ENCODE measurements at places on chromosomes 4 and X.
A peak's percentile ranks its signal among the peaks of the same experiment; 100 is the strongest.

- no peak for DNase-seq
Observed at GRCh38 chrX:140794642-140795041, 85.1 kb downstream of the LINC00632 start.

GRCh38 chrX:39176105-39176504, 374.8 kb downstream of the MID1IP1 start:
- no peak for DNase-seq

DNA sequence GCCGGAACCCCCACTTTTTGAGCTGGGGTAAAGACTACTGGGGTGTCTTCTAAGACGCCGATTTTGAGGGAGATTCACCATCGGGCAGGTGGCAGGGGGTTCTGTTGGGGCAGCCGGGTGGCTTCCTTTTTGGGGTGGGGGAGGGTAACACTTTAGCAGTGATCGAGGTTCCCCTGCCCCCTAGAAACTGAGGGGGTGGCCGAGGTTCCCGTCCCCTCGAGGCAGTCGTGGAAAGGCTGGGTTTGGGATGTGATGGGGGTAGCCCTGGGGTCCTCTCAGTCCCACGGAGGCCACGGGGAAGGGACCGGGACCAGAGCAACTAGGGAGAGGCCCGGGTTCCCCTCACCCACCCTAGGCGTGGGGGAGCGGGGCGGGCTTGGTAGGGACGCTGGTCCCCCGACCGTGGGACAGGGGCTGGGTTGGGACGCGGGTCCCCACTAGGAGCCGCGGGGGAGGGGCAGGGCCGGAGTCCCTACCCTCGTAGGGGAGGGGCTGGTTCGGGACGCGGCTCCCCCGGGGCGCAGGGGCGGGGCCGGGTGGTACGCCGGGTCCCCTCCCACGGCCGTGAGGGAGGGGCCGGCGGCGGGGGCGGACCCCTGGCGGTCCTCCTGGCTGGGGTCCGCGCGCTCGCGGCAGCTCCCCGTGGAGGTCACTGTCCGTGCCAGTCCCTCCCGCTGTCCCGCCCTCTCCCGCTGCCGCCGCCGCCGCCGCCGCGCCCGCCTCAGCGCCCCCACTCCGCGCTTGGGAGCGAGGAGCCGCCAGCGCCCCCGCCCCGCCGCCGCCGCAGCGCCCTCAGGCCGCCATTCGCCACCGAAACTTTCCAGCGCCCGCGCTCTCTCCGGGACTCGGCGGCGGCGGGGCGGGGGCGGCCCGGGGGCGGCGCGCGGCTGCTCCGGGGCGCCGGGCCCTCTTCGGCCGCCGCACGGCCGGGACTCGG, at the start of gene TBL1X:
TBL1X (plus strand) TSS at position 624 of the 937 bp plus-strand sequence. CDS start 188,529 bp downstream, outside the sequence.
- DNase-seq: peak; percentile 68

DNA sequence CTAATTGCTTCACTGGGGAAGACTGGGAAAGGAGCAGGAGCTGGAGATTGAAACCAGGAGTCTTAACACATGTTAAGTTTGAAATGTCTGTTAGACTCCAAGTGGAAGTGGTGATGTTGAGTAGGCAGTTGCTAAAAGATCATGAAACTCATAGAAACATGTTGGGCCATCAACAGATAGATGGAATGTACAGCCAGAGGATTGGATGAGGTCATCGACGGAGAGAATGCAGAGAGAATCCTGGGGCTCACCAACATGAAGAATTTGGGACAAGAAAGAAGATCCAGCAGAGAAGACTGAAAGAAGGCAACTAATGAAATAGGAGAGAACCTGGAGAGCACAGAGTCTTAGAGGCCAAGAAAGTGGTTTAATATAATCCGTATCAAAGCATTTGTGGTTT, 19.4 kb upstream of the TSPAN5 start:
- no peak for DNase-seq

- DNase-seq: no peak
Observed at GRCh38 chr4:171676555-171677215, 136.5 kb upstream of the GALNTL6 start.

DNA sequence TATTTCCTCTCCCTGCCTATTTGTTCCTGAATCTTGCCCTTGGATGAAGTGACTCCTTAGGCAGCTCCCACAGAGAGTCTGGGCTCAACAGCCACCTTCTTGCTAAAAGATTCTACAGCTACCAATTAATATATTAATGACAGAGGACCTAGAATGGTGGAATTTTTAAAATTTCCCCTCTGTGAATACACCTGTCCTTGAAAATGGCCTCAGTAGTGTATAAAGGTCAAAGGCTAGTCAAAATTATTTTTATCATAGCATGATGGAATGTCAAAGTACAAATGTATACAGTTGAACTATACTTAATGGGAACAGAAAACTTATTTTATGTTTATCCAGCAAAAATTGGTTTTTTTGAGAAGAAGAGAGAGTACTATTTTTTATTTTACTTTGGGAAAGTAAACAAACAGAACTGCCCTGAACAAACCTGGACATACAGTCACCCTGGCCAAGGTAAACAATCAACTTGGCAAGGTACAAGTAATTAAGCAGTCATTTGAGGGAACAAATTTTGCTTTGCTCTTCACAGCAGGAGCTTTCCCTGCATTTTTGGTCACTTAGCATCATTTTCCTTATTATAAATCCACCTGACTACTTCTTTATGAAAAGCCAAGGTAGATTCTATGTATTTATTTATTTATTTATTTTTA, 250.8 kb downstream of the INPP4B start:
- no peak for DNase-seq

- DNase-seq: no peak
Observed at GRCh38 chrX:79079477-79079876, 65.0 kb upstream of the GPR174 start.

- DNase-seq: no peak
Observed at GRCh38 chr4:65635051-65635821, 35.1 kb downstream of the EPHA5 start.

DNA sequence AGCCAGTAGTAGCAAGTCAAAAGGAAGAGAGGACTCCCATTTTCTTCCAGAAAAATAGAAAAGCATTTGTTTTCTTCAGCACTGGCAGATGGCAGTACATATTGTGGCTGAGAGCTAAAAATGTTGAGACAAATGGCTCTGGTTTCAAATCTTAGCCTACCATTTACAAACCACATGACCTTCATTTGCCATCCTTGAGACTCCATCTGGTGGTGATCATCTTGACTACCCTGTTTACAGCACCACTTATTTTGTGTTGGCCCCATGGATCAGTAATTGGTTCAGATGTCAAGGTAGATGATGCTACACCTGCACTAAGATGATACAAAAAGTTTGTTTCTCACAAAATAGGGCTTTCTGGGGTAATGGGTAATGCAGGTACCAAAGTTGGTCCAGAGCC, 951.8 kb upstream of the IGFBP7 start:
- DNase-seq: no peak

DNA sequence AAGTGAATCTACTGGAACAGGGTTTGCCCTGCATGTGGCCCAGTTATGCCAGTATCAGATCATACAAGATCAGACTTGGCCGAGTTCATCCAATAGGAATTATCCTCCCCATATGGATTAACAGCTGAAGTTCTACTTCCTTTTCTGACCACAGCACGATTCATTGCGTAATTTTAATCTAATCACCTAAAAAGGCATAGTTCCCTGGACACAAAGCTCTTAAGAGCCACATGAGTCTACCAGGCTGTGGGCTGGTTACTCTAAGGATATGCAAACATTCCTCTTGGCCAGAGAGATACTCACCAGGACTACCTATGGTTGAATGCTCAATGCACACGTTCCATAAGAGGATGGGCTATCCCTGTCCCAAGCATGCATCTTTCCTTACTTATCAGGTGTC, 46.9 kb downstream of the CHST7 start:
- DNase-seq: no peak

GRCh38 chrX:625137-625691, 5.4 kb upstream of the SHOX start:
- no peak for DNase-seq

DNA sequence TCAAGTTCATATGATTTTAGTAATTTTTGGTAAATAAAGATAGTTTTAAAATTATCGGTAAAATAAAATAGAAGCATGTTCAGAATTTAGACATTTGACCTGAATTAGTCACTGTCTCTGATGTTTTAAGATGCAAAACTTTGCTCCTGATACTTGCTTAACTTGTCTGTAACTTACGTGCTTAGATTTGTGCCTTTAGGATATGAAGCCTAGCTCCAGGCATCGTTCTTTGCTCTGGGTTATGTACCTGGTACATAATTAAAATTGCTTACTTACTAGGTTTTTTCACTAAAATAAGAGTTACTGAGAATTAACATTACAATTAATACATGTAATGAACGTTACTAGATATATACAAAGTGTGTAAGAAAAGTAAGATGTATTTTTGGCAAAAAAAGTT, 24.9 kb upstream of the AADAT start:
- DNase-seq: no peak

GRCh38 chr4:633976-634598, 8.7 kb downstream of the PDE6B start:
- DNase-seq: no peak

GRCh38 chrX:110172215-110172614, 145.7 kb downstream of the AMMECR1 start:
- no peak for DNase-seq

DNA sequence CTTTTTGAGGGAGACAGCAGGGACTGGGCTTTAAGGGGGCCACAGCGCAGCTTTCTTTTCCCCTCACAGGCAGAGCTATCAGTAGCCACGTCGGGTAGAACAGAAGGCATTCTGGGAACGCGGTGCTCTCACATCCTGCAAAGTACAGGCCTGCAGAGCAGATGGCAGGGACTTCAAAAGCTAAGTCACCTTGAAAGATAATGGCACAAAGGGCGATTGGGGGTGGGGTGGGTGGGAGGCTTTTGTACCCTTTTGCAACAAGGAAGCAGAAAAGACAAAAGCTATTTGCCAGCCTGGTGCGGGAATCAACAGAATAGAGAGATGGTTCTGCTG, 93.9 kb downstream of the PHKA2 start:
- no peak for DNase-seq

- no peak for DNase-seq
Observed at GRCh38 chr4:14848229-14848628, 154.1 kb upstream of the CPEB2 start.

DNA sequence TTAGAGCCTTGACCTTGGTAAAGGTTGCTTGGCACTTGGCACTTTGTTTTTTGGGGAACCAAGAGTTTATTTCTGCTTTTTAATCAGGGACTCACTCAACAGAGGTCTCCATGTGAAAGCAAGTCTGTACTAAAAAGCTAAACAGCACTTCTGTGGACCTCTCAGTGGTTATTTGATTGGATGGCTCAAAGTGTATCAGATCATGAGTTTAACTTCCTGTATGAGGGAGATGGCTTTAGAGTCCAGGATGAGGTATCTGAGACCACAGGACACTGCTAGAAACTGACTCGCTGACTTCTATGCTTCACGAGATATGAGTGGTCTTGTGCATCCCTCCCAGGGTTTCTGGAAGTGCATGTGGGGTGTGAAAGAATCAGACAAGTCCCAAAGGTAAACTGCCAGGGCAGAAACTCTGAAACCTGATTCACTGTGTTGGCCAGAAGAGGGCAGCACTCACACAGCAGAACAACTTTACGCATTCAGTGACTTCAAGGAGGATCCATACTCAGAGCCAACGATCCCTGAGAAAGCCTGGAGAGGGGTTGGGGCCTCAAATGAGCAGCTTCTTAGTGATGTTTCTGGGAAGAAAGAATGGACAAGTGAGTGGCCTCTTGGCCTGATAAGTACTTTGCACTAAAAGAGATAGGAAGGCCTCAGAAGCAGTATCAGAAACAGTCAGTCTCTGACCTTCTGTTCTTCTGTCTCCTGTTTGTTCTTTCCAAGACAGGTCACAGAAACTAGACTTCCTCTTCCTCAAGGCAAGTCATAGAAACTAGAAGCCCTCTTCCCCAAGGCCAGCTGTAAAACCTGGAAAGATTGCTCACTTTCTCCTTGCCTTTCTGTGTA, 220.3 kb upstream of the CXCL13 start:
- peak; percentile 69 for DNase-seq

- no peak for DNase-seq
Observed at GRCh38 chrX:115900425-115900824, 270.1 kb upstream of the AGTR2 start.

DNA sequence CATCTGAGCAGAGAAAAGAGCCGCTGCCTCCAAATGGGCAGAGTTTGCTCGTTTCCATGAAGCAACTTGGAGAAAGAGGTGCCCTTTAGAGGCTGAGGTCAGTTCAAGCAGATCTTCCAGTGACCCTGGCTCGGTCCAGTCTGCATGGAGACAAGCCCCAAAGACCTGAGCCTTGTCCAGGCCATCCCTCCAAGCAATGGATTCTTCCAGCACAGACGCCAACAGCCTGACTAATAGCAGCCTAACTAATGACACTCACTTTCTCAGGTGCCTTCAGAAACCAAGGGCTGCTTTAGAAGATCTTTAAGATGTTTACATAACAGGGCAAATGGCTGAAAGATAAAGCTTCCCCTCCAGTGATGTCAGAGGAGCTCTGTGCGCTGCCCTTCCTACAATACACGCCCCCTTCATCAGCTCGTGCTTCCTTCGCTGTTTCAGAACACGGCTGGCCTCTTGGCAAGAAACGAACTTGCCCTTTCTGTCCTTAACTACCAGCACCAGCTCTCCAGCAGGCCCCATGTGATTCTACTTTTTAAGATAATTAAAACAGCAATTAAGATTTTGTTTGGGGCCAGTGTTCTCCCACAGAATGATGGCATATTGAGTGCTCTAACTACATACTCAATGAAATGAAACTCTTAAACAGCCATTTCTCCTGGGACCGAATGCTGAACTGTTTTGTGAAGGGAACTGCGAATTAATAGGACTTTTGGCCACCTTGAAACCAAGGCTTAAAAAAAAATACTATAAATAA, 119.0 kb downstream of the GPR143 start:
- DNase-seq: no peak

DNA sequence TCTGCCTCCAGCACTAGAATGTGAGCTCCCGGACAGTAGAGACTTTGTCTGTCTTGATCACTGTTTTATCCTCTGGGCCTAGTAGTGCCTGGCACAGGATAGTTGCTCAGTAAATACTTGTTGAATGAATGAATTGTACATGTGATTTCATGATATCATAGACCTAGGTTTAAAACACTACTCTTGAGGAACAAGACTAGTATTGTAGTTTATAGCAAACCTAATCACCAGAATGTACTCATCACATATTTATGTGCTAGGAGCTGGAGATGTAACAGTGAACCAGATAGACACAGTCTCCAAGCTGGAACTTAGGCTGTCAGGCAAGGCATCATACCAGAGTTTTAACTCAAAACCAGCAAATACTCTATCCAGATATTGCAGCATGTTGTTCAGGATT, 23.5 kb downstream of the GAB3 start:
- no peak for DNase-seq

GRCh38 chrX:482702-483203, 96.0 kb upstream of the PPP2R3B start:
- no peak for DNase-seq

DNA sequence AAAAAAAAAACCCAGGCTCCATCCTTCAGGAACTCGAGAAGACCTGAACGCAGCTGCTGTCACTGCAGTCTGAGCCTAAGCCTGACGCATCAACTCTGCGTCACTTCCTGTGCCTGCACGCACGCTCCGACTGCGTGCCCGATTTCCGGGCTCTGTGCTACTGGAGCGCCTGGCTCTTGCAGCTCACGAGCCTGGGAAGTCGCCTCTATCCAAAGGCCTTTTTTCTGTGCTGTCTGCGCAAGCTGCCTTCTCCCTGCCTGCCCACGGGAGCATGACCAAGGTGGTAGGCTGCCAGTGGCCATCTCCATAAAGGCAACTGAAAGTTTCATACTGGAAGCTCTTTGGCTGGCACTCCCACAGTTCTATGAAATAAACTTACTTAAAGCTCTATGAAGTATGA, 9.9 kb upstream of the GASK1B start:
- no peak for DNase-seq

Measured in kidney (tissue), 22 donors.